ENCODE measurements at places on chromosomes 2 and 18. TPM values are rescaled to one million over a fixed set of nuclear protein-coding genes. Genes with fewer than 3 reads are reported as not detected.

The DNER gene
- 0.70 TPM for total RNA-seq

The CREG2 gene
- total RNA-seq, result 0.03 TPM

The FHL2 gene
- 20.0 TPM for total RNA-seq

The TNS1 gene
- 3.8 TPM for total RNA-seq

The CFAP65 gene
- total RNA-seq, result not detected

The POMC gene
- total RNA-seq, result 4.4 TPM
